ENCODE measurements at places on chromosomes 13 and 19. TPM values are rescaled to one million over a fixed set of nuclear protein-coding genes. Genes with fewer than 3 reads are reported as not detected.
A peak's percentile ranks its signal among the peaks of the same experiment; 100 is the strongest.

Gene TPTE2
- total RNA-seq = 0.60 TPM

Gene DCLK1
- total RNA-seq = 23.1 TPM

Gene GPR12
- total RNA-seq = not detected

Gene ZNF530
- total RNA-seq = 4.8 TPM

Gene SIGLEC5
- total RNA-seq = not detected

Gene IFNL1
- not detected for total RNA-seq

DNA sequence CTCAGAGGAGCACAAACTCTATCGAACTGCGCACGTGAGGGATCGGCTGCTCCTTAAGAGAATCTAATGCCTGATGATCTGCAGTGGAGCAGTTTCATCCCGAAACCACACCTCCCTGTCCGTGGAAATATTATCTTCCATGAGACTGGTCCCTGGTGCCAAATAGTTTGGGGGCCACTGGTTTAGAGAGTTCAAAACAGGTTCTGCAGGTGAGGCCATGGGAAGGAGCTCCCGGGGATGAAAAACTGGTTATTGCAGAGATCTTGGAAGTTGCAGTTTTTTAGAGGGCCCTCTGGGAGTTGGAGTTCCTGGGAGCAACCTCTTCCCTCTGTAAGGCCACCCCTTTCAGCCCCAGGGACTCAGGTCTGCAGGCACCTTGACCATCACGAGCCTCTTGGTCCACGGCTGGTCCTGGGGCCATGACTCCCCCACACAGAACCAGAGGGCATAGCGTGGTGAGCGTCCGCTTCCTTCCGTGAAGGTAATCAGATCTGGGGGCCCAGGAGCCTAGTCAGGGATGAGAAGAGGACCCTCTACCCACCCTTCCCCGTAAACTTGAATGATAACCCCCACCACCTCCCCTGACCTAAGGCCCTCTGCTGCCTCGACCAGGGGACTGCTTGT lies 5.2 kb downstream of the IRF3 start:
- DNase-seq = no peak
- no peaks in the 10 kb centered on the region for H3K27me3 ChIP-seq
- H3K4me1 ChIP-seq = peaks cover 22% of the 10 kb centered on the region
- no peak overlapping the region for H3K4me3 ChIP-seq

DNA sequence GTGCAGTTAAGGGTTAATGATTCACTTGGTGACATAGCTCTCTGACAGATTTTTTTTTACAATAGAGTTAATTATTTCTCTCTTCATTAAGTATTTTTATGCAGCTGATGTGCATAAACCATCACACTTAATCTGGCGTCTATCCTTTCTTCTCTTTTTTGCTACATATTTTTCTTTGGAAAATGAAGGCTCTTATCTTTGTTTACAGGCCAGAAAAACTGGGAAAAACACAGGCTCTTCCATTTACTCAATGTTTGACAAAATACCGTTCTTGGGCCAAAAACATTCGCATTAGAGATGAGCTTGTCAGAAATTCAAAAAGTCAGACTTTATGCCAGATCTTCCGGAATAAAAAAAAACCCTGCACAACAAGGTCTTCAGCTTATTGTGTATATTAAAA lies 12.0 kb downstream of the ZNF253 start:
- no peak overlapping the region for H3K27ac ChIP-seq
- peaks cover 73% of the 10 kb centered on the region for H3K36me3 ChIP-seq
- no peaks in the 10 kb centered on the region for H3K27me3 ChIP-seq

- no peak overlapping the region for H3K27ac ChIP-seq
- no peaks in the 10 kb centered on the region for H3K27me3 ChIP-seq
- no peaks in the 10 kb centered on the region for H3K36me3 ChIP-seq
Measured at GRCh38 chr13:50911937-50912795, 2.6 kb downstream of the RNASEH2B start.

- H3K4me1 ChIP-seq = no peaks in the 10 kb centered on the region
- no peak overlapping the region for H3K27ac ChIP-seq
- H3K27me3 ChIP-seq = no peaks in the 10 kb centered on the region
- H3K36me3 ChIP-seq = no peaks in the 10 kb centered on the region
- DNase-seq = no peak
Measured at GRCh38 chr19:54871696-54872095, 2.3 kb upstream of the FCAR start.

GRCh38 chr19:40601134-40601974 lies at the start of gene LTBP4:
Gene LTBP4 (plus strand): TSS chr19:40601369. CDS start chr19:40601388, 19 bp downstream.
- H3K36me3 ChIP-seq = no peaks in the 10 kb centered on the region
- peaks cover 51% of the 10 kb centered on the region for H3K4me1 ChIP-seq
- DNase-seq = no peak
- H3K27me3 ChIP-seq = peaks cover 60% of the 10 kb centered on the region
- peak within 1 kb of the TSS; percentile 62 for H3K4me3 ChIP-seq

DNA sequence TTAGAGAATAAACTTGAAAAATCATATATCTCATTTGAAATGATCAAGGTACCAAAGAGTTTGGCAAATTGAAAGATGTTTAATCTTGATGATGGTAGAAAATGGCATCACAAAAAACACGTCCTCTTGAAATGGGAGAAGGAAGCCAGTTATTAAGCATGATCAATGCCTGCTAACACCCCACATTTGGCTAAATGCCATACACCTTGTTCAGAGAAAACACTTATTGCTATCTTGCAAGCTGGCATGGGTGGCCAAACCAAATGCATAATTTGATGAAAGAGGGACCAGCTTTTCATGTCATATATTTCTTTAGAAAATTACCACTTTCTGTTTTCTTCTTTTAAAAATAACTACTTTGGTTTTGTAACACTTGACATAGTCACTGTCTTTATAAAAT lies 141.3 kb downstream of the ZAR1L start:
- peaks cover 27% of the 10 kb centered on the region for H3K4me1 ChIP-seq
- no peak for DNase-seq
- H3K27me3 ChIP-seq = no peaks in the 10 kb centered on the region
- peaks cover 12% of the 10 kb centered on the region for H3K36me3 ChIP-seq

- no peak for DNase-seq
- H3K4me3 ChIP-seq = no peak overlapping the region
- H3K36me3 ChIP-seq = peaks cover 8% of the 10 kb centered on the region
- no peaks in the 10 kb centered on the region for H3K4me1 ChIP-seq
- H3K27me3 ChIP-seq = no peaks in the 10 kb centered on the region
- H3K27ac ChIP-seq = no peak overlapping the region
Measured at GRCh38 chr19:57267291-57267690, 13.0 kb upstream of the ZNF460 start.

DNA sequence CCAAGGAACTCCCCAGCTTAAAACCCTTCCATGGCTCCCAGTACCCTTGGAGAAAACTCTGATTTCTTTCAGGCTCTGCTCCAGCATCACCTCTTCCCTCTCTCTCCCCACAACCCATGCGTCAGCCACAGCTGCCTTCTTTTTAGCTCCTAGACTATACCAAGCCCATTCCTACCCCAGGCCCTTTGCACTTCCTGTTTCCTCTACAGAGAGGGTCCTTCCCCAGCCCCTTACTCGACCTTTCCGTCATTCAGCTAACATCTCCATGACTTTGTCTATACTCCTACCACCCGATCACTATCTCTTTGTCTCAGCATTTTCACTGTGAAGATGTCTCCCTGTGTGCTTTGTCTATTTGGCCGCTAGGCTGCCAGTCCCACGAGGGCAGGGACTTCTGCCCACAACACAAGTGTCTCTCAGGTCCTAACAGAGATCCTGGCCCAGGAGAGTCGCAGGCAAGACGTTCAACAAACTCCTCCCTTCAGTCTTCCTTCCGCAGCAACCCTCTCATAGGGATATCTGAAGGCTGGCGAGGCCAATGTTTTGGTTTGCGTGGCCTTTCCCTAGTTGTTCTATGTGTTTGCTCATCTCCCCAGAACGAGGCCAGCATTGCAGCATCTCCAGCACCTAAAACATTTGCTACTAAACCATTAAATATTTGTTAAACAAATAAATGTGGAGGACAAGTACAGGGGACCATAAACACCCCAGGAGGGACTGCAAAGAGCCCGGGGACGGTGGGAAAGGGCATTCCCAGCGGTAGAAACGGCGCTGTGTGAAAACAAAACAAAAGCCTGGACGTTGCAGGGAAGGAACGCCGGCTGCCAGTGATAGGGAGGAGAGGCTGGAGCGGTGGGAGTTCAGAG lies 816 bp downstream of the CCNP start:
- H3K36me3 ChIP-seq = no peaks in the 10 kb centered on the region
- DNase-seq = no peak
- H3K27ac ChIP-seq = peak overlapping the region; percentile 1
- H3K4me3 ChIP-seq = no peak overlapping the region
- H3K27me3 ChIP-seq = peaks cover 49% of the 10 kb centered on the region

GRCh38 chr13:109145631-109146030 lies 516.2 kb downstream of the MYO16 start:
- DNase-seq = no peak
- H3K4me3 ChIP-seq = no peak overlapping the region
- H3K4me1 ChIP-seq = peaks cover 10% of the 10 kb centered on the region
- H3K27me3 ChIP-seq = peaks cover 3% of the 10 kb centered on the region
- no peak overlapping the region for H3K27ac ChIP-seq

- DNase-seq = no peak
- H3K4me1 ChIP-seq = peaks cover 19% of the 10 kb centered on the region
- H3K4me3 ChIP-seq = no peak overlapping the region
Measured at GRCh38 chr19:5342573-5343201, 2.1 kb upstream of the PTPRS start.

DNA sequence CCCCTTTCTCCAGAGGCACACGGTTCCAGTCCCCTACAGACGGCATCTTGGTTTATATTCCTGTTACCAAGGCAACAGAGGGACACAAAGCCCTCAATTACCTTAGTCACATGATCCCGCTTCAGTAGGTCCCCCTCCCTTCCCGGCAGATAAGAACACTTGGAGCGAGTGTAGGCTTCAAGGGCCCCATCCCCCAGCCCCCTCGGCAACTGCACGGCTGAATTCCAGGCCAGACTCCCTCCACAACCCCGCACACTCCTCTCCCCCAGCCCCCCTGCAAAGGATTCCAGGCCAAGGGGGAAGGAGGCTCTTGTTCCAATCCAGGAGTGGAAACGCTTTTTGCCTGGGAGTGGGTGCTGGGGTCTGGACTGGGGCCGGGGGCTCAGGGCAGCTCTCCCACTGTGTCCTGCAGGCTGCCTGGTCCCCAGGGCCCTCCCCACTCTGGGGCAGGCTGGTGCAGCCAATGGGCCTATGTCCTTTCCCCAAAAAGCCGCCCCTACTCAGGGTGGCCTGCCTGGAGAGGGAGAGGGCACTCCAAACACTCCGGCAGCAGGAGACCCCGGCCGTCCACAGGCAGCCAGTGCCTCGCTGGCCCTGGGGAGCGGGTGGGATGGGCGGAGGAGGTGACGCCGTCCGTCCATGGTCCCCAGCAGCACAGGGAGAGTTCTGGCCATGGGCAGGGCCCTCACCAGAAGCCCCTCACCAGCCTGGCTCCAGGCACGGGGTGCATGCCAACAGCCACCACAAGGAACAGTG lies 62.6 kb downstream of the MLLT1 start:
- peaks cover 24% of the 10 kb centered on the region for H3K4me1 ChIP-seq
- peaks cover 2% of the 10 kb centered on the region for H3K36me3 ChIP-seq
- H3K27ac ChIP-seq = peak overlapping the region; percentile 96

- no peak overlapping the region for H3K4me3 ChIP-seq
- no peak overlapping the region for H3K27ac ChIP-seq
- H3K4me1 ChIP-seq = no peaks in the 10 kb centered on the region
- no peaks in the 10 kb centered on the region for H3K27me3 ChIP-seq
- DNase-seq = no peak
Measured at GRCh38 chr13:114200399-114200911, 21.4 kb downstream of the CFAP97D2 start.

DNA sequence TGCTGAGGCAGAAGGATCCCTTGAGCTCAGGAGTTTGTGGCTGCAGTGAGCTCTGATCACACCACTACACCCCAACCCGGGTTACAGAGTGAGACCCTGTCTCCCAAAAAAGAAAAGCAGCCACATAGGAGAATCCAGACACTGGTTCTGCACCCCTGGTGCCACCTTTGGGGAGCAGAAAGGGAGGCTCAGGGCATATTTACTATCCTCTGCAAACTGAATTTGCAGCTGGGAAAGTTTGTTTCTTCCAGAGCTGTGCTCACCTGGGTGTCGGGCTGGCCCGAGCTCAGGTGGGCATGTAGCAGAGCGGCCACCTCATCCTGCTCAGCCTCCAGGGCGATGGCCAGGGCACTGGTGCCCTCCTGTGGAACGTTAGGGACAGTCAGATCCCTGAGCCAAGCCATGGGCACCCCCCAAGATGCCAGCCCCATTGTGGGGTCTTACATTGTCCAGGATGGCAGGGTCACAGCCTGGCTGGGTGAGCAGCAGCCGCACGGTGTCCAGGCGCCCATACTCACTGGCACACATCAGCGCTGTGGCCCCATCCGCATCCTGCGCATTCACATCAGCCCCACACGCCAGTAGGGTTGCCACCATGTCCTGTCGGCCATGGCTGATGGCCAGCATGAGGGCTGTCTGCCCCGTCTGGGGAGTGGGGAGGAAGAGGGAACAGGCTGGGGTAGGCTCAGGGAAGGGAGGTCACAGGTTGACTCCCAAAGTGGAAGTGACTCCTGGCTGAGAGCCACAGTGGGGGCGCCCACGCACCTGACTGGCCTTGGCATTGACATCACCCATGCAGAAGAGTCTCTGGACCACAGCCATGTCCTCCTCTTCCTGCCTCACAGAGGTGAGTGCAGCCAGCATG lies 3.1 kb downstream of the RPS28 start:
- H3K27ac ChIP-seq = no peak overlapping the region
- H3K4me1 ChIP-seq = peaks cover 27% of the 10 kb centered on the region
- no peaks in the 10 kb centered on the region for H3K36me3 ChIP-seq
- no peak for DNase-seq
- peaks cover 17% of the 10 kb centered on the region for H3K27me3 ChIP-seq
- H3K4me3 ChIP-seq = no peak overlapping the region

GRCh38 chr19:33797802-33798671 lies 1.4 kb downstream of the KCTD15 start:
- H3K36me3 ChIP-seq = peaks cover 2% of the 10 kb centered on the region
- H3K4me1 ChIP-seq = peaks cover 19% of the 10 kb centered on the region
- H3K27ac ChIP-seq = peak overlapping the region; percentile 77
- H3K27me3 ChIP-seq = no peaks in the 10 kb centered on the region

- no peak overlapping the region for H3K27ac ChIP-seq
- DNase-seq = no peak
- peaks cover 15% of the 10 kb centered on the region for H3K4me1 ChIP-seq
- H3K36me3 ChIP-seq = no peaks in the 10 kb centered on the region
Measured at GRCh38 chr19:50729894-50730293, 6.7 kb downstream of the CLEC11A start.

GRCh38 chr19:41192574-41193429 lies at the start of gene CYP2S1:
Gene CYP2S1 (plus strand): TSS chr19:41193219. CDS start chr19:41193265, 46 bp downstream.
- DNase-seq = peak; percentile 51
- peaks cover 1% of the 10 kb centered on the region for H3K27me3 ChIP-seq
- no peaks in the 10 kb centered on the region for H3K36me3 ChIP-seq
- H3K4me1 ChIP-seq = peaks cover 33% of the 10 kb centered on the region
- H3K27ac ChIP-seq = peak within 1 kb of the TSS; percentile 78
